H9 (cell line): ENCODE measurements at places on chromosomes 6 and 20. TPM values are rescaled to one million over a fixed set of nuclear protein-coding genes. Genes with fewer than 3 reads are reported as not detected.
A peak's percentile ranks its signal among the peaks of the same experiment; 100 is the strongest.

The MRAP2 gene
- 8.0 and 8.3 TPM in 2 replicates for total RNA-seq

GRCh38 chr6:1575210-1576041 lies 34.3 kb upstream of the FOXC1 start:
- H3K27me3 ChIP-seq = no peaks in the 10 kb centered on the region
- H3K4me3 ChIP-seq = no peak overlapping the region
- H3K36me3 ChIP-seq = peaks cover 2% of the 10 kb centered on the region; the same call in 1 of the 3 replicates
- H3K27ac ChIP-seq = no peak overlapping the region
- H3K4me1 ChIP-seq = no peaks in the 10 kb centered on the region

- no peak overlapping the region for H3K27ac ChIP-seq
- peaks cover 11% of the 10 kb centered on the region; the same call in 1 of the 2 replicates for H3K27me3 ChIP-seq
- no peaks in the 10 kb centered on the region for H3K36me3 ChIP-seq
- H3K4me3 ChIP-seq = peak overlapping the region; percentile 66
- H3K4me1 ChIP-seq = peaks cover 8% of the 10 kb centered on the region; the same call in 1 of the 2 replicates
- no peak for DNase-seq
Observed at GRCh38 chr6:46016063-46016608, 476 bp upstream of the CLIC5 start.

- H3K27ac ChIP-seq = no peak overlapping the region
- H3K27me3 ChIP-seq = no peaks in the 10 kb centered on the region
- no peaks in the 10 kb centered on the region; the same call in 1 of the 2 replicates for H3K4me1 ChIP-seq
- DNase-seq = no peak
- H3K36me3 ChIP-seq = peaks cover 10% of the 10 kb centered on the region; the same call in 2 of the 3 replicates
Observed at GRCh38 chr6:2998998-2999617, 586 bp upstream of the NQO2 start.

The CYP21A2 gene
- not detected in 2 replicates for total RNA-seq

DNA sequence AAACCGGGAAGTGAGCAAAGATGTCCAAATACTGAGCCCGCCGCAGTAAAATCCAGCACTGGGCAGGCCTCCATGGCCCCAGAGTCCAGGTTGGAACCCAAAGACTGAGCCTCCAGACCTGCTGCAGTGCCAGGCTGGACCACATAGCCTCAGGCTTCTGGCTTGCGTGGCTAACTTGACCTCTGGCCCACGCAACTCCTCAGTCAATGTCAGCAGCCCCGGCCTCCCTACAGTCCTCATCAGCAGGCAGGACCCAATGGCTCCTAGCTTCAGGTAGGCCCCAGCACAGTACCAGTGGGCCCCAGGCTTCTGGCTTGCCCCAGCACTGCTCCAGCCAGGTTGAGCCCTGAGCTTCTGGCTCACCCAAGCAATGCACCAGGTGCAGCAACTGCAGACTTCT lies 245.1 kb upstream of the AFDN start:
- no peak overlapping the region for H3K27ac ChIP-seq
- no peaks in the 10 kb centered on the region for H3K4me1 ChIP-seq
- H3K4me3 ChIP-seq = no peak overlapping the region
- no peaks in the 10 kb centered on the region for H3K27me3 ChIP-seq
- H3K36me3 ChIP-seq = peaks cover 11% of the 10 kb centered on the region; the same call in 1 of the 2 replicates
- no peak for DNase-seq

The SLC22A16 gene
- total RNA-seq = not detected in 2 replicates

DNA sequence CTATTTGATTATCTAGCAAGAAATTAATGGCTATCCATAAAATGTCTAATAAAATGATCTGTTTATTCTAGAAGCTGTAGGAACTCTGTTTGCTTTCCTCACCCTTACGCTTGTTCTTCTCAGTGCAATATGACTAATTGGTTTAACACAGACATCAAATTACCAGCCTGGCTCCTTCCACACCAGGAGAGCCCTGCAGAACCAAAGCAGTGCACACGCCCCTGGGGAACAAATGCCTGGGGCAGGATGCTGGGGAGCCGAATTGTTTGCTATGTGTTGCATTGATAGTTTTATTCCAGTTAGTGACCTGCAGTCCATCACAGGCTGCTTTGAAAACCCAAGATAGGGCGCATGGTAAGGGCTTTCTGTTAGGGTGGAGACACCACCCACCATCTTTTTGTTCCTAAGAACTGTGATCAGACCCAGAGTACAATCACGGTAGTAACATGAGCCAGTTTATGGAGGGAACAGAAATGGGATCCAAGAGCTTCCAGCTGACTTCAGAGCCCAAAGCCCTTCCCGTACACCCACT lies 126.4 kb upstream of the CD93 start:
- no peak for DNase-seq
- no peak overlapping the region for H3K4me3 ChIP-seq
- H3K4me1 ChIP-seq = no peaks in the 10 kb centered on the region

DNA sequence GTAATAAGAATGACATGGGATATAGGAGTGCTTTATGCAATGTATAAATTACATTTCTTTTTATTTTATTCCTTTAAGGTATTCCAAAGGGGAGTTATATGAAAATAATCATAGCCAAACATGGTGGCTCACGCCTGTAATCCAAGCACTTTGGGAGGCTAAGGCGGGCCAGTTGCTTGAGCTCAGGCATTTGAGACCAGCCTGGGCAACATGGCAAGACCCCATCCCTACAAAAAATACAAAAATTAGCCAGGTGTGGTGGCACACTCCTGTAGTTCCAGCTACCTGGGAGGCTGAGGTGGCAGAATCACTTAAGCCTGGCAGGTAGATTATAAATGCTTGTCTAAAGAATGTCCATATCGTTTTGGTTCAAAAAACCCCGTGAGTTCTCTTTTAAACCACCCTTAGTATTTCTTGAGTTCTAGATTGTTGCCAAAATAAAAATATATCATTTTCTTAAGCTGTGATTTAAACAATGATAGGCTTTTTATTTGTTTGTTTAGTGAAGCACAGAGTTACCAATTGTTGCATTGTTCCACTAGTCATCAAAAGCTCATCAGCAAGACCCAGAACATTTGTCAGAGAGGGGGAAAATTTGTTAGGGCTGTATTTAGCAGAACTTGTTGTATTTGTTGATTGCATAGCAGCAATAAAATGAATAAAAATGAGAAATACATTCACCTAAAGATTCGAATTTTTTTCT lies 146.2 kb downstream of the KHDC1L start:
- no peak overlapping the region for H3K27ac ChIP-seq
- DNase-seq = no peak
- peaks cover 15% of the 10 kb centered on the region for H3K4me1 ChIP-seq
- no peak overlapping the region for H3K4me3 ChIP-seq
- no peaks in the 10 kb centered on the region for H3K27me3 ChIP-seq

- no peaks in the 10 kb centered on the region for H3K27me3 ChIP-seq
- H3K4me3 ChIP-seq = no peak overlapping the region
- no peaks in the 10 kb centered on the region; the same call in 1 of the 2 replicates for H3K4me1 ChIP-seq
- no peak overlapping the region for H3K27ac ChIP-seq
- DNase-seq = no peak
Observed at GRCh38 chr20:54416770-54417169, 58.6 kb upstream of the DOK5 start.

The CST7 gene
- total RNA-seq = not detected in 2 replicates

GRCh38 chr6:7502743-7503142 lies 38.7 kb upstream of the DSP start:
- H3K27ac ChIP-seq = no peak overlapping the region
- H3K4me1 ChIP-seq = peaks cover 6% of the 10 kb centered on the region
- no peaks in the 10 kb centered on the region for H3K36me3 ChIP-seq
- H3K27me3 ChIP-seq = no peaks in the 10 kb centered on the region

The PPP1R11 gene
- 22.7 and 23.8 TPM in 2 replicates for total RNA-seq

GRCh38 chr6:74604279-74604678 lies 601.6 kb downstream of the COL12A1 start:
- H3K36me3 ChIP-seq = no peaks in the 10 kb centered on the region; the same call in 2 of the 3 replicates
- H3K4me1 ChIP-seq = no peaks in the 10 kb centered on the region; the same call in 1 of the 2 replicates
- no peaks in the 10 kb centered on the region for H3K27me3 ChIP-seq
- no peak for DNase-seq
- H3K4me3 ChIP-seq = no peak overlapping the region

DNA sequence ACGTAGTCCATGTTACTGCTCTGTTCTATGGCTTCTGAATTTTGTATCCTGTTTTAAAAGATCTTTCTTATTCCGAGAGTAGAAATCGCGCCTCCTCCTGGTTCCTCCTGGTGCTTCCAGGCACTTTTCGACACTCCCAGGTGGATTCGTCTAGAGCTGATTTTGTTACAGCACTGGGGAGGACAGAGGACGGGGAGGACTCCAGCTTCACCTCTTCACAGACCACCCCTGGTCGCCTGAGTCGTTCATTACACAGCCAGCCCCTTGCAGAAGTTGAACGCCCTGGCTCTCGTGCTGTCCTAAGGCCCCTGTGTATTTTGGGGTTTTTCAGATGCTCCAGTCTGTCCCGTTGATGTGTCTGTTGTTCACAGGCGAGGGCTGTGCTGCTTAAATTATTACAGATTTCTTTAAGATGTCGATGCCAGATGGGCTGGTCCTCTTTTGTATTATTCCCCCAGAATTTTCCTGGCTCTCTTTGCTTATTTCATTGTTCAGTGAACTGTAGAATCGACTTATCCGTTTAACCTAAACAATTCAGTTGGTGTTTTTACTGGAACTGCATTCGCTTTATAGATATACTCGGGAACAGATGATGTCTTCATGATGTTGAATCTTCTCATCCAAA lies 30.5 kb downstream of the COL20A1 start:
- no peaks in the 10 kb centered on the region for H3K36me3 ChIP-seq
- DNase-seq = no peak
- H3K27ac ChIP-seq = no peak overlapping the region
- no peaks in the 10 kb centered on the region for H3K4me1 ChIP-seq

The RAB44 gene
- 0.04 TPM in 1 of 2 replicates, not detected in the other for total RNA-seq

DNA sequence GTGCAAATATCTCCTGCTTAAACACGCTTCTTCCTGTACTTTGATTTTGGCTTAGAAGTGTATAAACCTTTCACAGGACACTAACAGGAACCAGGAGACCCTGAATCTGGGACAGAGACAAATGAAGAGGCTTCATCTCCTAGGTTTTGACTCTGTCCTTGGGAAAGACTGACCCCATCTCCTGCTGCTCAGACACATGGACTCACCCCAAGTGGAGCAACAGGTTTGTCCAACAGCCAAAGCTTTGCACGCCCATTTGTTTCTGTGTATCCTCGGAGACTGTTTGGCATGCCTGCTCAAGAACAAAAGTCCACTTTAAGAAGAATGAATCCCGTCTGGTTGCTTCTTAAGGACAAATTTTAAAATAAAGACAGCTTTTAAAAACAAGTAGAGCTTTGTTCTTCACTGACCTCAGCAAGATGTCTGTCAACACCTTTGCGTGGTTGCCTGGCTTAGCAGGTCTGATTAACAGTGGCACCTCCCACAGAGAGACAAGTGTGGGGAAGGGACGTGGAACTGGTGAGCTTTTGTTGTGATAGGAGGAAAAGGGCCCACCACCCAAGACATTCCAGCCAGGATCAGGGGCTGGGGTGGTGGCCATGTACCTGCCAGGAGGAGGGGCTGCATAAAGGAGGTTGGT lies 202.6 kb downstream of the SOD2 start:
- no peak overlapping the region for H3K4me3 ChIP-seq
- no peaks in the 10 kb centered on the region for H3K4me1 ChIP-seq
- no peak overlapping the region for H3K27ac ChIP-seq
- no peak for DNase-seq
- H3K27me3 ChIP-seq = no peaks in the 10 kb centered on the region

The ADGRF4 gene
- not detected in 2 replicates for total RNA-seq

The BPIFB2 gene
- total RNA-seq = not detected in 2 replicates

- no peaks in the 10 kb centered on the region for H3K27me3 ChIP-seq
- no peak overlapping the region for H3K4me3 ChIP-seq
- DNase-seq = no peak
Observed at GRCh38 chr6:144478483-144478882, 193.3 kb downstream of the UTRN start.

- no peaks in the 10 kb centered on the region for H3K36me3 ChIP-seq
- no peak overlapping the region for H3K27ac ChIP-seq
- no peak overlapping the region for H3K4me3 ChIP-seq
- DNase-seq = no peak
Observed at GRCh38 chr6:123189816-123190215, 193.8 kb downstream of the CLVS2 start.

DNA sequence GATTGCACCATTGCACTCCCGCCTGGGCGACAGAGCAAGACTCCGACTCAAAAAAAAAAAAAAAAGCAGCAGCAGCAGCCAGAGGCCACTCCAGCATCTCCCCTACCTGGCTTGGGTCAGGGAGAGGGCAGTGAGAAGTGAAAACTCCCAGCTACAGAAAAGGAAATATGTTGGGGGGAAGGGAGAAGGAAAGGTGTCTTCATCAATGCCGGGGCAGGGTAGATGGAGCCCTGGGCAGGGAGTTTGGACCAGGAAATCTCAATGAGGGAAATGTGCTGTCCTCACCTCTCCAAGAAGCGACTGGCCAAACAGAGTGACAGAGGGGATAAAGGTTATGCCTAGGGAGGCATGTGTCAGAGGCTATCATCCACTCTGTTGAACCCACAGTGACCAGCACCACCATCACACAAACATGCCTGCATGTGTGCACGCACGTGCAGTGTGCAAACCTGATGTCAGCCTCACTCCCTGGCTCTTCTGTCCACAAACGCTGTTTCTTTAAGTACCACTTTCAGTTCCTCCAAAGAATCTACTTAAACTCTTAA lies 887 bp upstream of the AIF1 start:
- H3K27me3 ChIP-seq = no peaks in the 10 kb centered on the region
- H3K27ac ChIP-seq = no peak overlapping the region
- peaks cover 14% of the 10 kb centered on the region; the same call in 1 of the 2 replicates for H3K4me1 ChIP-seq
- H3K4me3 ChIP-seq = no peak overlapping the region

DNA sequence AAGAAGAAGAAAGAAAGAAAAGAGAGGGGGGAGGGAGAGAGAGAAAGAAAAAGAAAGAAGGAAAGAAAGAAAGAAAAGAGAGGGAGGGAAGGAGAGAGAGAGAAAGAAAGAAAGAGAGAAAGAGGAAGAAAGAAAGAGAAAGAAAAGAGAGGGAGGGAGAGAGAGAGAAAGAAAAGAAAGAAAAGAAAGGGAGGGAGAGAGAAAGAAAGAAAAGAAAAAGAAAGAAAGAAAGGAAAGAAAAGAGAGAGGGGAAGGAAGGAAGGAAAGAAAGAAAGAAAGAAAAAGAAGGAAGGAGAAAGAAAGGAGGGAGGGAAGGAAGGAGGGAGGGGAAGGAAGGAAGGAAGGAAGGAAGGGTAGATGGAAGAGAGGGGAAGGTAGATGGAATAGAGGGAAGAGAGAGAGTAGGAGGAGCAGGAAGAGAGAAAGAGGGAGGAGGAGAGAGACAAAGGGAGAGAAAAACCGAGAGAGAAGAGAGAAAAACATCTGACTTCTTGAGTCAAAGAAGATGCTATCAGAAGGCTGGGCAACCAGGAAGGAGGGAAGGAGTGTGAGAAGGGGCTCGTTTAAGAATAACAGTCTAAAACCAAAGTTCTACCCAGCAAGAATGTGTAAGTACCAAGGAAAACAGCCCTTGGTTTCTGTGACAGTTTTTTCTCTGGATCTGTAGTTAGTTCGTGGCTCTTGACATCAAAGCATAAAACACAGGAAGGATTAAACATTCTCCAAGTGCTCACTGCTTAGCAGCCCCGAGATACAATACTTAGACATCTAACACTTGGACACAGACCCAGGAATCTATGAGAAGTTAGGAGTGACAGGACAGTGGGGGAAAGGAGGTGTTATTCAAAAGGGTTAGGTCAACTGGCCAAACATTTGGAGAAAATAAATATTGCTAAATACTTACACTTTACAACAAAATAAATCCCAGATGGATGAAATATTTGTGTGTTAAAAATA lies 131.9 kb upstream of the STMND1 start:
- H3K27ac ChIP-seq = no peak overlapping the region
- H3K27me3 ChIP-seq = no peaks in the 10 kb centered on the region
- no peak overlapping the region for H3K4me3 ChIP-seq
- no peaks in the 10 kb centered on the region; the same call in 2 of the 3 replicates for H3K36me3 ChIP-seq
